Smooth muscle cell of the brain vasculature (primary cell): ENCODE measurements at places on chromosomes 3 and 15.

- no peak for DNase-seq
These were observed 27.8 kb upstream of the RASA2 start for GRCh38 chr3:141459008-141459407.

GRCh38 chr15:53791581-53791980 lies 32.1 kb upstream of the WDR72 start:
- DNase-seq = no peak

DNA sequence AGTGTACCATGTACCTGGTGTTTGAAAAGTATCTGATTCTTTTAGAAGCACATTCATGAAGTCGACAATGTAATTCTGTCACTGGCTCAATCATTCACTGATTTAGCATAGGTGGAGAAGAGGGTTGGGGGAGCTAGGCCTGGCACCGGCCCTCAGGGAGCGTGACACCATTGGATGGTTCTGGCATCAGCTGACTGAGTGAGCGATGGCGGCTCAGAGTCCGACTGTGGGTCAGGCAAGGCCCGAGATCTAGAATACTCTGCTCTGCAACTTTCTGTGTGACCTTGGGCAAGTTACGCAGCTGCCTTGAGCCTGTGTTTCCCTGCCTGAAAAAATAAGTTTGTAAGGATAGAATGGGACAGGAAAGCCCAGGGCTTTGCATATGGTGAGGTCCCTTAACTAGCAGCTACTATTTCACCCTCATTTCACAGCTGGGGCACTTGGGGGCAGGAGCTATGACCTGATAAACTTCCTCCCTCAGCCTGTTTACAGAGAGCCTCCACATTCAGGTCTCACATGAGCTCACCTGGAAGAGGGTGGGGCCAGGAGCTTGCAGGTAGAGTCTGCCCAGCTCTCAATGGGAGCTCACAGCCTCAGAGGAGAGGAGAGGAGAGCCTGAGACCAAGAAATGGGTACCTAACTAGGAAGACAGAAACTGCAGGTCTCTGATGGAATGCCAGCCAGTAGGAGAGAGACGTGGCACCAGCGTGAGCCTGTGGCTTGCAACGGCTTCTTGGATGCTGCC lies 153.7 kb upstream of the TLE3 start:
- DNase-seq = no peak

DNA sequence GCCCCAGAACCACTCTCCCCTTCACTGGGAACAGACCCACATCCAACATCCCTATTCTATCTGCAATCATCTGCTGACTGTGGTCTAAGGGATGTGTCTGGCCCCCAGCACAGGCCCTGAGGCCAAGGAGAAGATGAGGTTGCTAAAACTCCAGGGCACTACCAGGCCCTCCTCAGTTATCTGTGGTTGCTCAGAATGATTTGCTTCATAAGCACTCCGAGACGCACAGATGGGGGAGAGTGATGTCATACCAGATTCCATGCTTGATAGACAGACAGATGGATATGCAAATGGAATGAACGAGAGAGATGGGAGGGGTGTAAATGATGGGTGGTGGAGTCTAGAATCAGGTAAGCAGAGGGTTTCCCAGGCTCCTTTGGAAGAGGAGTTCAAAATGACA lies 57.8 kb downstream of the CEMIP start:
- no peak for DNase-seq

DNA sequence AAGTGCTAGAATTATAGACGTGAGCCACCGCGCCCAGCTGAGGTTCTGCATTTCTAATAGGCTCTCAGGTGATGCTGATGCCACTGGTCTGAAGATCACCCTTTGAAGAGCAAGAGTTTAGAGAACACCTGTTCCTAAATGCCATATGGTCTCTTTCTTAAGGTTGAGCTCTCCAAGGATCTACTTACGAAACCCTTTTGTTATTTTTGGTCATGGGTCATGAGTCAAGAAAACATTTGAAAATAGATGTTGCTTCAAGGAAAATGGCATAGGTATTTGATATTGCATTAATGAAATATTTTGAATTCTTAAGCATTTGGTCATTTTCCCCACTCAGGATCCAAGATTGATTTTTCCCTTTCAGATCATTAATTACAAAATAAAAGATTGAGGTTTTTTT lies 74.7 kb upstream of the SOX2 start:
- no peak for DNase-seq

GRCh38 chr3:100982710-100983109 lies 10.5 kb downstream of the ABI3BP start:
- peak; percentile 4 for DNase-seq

DNA sequence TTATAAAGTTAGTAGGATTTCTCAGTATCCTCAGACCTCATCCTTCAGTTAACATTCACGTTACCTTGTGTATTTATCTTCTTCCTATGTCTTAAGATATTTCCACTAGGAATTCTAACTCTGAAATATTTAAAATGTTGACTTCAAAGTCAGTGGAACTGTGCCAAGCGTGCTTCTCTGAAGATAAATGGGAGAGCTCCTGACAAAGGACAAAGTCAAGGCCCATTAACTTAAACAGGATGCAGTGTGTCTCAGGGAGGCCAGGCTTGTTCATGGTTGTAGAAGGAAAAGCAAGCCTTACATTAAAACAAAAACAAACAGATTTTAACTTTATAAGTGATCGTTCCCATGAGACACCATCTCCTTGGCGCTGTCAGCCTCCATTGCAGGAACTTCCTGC lies 41.5 kb downstream of the ABHD17C start:
- no peak for DNase-seq

- no peak for DNase-seq
These were observed 238.0 kb upstream of the CTNNB1 start for GRCh38 chr3:40961104-40961857.

- peak; percentile 35 for DNase-seq
These were observed 1.2 kb downstream of the MEX3B start for GRCh38 chr15:82044373-82045178.

DNA sequence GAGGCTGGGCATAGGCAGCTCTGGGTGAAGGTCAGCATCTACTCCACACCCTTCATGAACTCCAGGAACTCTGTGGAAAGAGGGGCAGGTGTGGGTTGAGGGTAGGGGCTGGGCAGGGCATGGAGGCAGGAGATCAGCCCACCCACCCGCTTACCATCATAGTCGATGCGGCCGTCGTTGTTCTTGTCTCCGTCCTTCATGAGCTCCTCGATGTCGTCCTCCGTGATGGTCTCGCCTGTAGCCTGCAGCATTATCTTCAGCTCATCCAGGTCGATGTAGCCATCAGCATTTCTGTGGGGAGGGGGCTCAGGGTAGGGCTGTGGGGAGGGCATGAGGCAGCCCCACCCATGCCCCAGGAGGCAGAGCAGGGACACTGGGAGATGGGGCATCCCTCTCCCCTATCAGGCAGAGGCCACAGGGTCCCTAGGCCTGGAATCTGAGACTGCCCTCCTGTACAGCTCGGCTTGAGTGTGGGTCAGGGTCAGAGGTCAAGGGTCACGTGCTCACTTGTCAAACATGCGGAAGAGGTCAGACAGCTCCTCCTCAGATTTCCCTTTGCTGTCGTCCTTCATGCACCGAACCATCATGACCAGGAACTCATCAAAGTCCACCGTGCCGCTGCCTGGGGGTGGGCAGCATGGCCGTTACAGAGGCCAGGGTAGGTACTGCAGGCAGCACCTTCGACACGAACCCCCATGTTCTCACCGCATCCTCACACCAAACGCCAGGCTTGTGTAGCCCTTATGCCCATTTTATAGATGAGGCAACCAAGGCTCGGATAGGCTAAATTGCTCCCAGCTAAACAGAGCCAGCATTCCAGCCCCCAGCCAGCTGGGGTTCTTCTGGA lies 2.4 kb downstream of the TNNC1 start:
- no peak for DNase-seq

DNA sequence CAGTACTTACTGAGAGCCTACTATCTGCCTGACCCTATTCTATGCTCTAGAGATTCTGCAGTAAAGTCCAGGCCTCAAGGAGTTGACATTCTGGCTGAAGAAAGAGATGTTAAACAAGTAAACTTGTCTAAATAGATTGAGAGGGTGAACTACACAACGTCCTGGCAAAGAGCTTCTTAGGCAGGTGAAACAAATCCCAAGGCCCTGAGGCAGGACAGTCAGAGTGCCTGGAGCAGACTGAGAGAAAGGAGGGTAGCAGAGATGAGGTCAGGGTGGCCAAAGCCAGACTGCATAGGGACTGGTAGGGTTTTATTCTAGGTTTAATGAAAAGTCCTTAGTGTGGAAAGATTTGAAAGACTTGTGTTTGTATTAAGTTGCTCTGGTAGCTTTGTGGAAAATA lies 84.5 kb upstream of the ATP11B start:
- no peak for DNase-seq

GRCh38 chr3:44060164-44060563 lies 181.5 kb upstream of the TOPAZ1 start:
- no peak for DNase-seq

DNA sequence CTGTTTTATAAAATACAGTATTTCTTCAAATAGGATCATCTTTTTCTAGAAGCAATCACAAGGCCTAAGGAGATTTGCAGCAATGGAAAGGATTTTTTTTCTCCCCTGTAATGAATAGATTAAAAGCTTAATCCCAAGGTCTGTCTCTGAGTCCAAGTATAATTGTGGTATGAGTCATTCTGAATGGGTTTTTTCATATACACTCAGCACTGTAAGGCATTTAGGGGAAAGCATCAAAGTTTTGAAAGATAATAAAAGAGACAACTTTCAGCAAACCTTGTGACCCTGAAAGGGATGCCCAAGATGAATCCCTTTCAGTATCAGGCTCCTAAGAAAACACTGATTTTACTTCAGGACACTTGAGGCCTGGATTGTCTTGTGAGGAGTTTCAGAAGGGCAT lies 23.3 kb upstream of the LARS2 start:
- DNase-seq = no peak

DNA sequence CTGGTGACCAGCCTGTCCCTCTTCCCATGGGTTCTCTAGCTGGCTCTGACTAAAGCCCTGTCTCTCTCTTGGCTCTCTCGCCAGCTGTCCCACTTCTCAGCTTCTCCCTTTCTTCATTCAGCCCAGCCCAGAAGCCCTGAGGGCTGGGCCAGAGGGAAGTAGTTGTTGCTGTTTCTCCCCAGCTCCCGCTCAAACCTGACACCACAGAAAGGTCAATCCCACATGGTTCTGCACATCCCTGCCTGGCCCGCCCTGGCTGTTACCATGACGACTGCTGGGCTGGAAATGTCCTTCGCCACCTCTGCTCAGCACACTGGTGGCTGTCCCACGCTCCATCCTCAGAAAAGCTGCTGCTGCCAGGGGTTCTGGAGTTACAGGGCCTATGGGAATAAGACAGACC lies 25.9 kb downstream of the CCDC32 start:
- DNase-seq = no peak

GRCh38 chr3:188208516-188208981 lies 54.6 kb downstream of the LPP start:
- DNase-seq = peak; percentile 63

DNA sequence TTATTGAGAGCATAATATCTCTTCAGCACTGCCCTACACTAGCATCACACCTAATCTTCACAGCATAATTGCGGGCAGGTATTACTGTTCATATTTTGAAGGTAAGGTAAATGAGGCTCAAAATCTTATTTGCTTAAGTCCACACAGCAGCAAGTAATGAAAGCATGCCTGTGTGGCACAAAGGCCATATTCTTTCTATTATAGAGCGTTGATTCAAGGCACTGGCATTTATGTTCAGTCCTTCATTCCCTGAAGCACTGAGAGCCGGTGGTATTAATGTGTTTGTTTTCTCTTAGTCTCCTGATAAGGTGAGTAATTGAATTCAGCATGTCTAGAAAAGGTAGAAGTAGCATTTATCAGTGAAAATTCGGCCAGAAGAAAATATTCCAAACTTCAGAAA lies 231.2 kb downstream of the BBX start:
- no peak for DNase-seq

DNA sequence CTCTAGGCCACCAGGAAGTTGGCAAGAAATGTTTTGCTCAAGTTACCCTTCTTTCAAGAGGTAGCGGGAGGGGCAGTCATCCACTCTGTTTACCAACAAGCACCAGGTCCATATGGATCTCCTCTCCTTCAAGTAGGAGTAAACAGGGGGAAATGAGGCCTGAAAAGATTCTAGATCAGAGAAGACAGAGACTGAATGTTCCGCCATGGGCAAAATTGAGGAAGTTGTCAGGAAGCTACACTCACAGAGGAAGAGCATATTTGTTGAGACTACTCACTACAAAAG lies 81.6 kb downstream of the KLF15 start:
- no peak for DNase-seq

- DNase-seq = no peak
These were observed 199.6 kb upstream of the EIF1B start for GRCh38 chr3:40109641-40110490.

GRCh38 chr15:83248151-83249029 lies 36.1 kb downstream of the BNC1 start:
- DNase-seq = peak; percentile 49

DNA sequence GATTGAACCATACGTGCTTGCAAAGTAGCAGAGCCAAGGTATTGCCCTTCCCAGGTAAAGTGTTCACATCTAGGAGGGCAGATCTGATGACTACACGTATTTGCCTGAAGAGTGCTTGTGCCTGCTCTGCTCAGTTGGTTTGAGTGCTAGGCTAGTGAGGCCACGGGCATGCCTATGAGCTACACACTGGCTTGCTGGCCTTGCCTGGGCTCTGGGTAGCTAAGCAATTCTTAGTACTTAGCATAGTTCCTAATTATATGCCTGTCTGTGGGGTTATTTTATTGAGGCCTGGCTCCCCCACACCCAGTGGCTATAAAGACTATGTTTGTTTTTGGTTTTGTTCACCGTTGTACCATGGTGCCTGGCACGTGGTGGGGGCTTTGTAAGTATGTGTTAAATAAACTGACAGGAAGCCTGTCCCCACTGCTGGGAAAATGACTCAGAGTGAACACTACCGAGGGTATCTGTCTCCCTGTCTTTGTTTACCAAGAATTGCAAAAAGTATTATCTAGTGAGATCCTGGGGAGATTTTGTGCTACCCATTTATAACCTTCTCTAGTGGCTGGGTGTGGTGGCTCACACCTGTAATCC lies 72.1 kb upstream of the ETV5 start:
- DNase-seq = no peak

DNA sequence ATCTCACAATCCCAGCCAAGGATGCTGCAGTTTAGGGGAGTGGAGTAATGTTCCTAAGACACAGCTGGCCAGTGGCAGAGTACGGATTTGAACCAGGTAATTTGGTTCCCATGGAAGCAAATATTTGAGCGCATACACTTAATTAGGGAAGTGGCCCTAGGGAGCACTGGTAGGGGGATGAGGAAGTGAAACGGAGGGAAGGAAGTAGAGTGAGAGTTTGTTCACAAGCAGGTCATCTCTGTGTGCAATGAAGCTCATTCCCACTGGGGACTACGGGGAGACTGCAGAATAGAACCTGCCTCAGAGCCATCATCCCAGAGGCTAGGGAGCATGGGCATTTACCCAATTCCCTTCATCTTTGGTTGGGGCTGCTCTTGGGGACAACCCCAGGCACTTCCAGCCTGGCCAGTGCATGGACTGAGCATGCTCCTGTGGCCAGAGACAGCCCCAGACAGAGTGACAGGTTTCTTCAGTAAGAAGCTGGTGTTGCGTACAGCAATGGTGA lies 317.2 kb upstream of the PROK2 start:
- DNase-seq = no peak
